ENCODE measurements at places on chromosomes 7 and 10.

DNA sequence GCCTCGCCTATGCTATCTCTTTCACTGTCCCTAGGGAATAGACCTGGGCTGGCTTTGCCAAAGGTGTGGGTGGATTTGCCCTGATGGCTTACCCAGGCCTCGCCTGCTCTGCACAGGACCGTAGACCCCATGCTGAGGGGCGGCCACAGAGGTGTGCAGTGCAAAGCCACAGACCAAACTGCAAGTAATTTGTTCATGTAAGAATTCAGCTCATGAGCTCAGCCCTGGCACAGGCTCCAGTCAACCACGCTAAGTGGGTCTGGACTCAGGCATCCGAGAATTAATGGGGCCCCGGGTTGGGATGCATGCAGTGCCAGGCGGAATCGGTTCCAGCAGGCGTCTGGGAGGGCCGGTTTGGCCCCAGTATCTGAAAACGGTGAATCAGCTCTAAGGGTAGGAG, 445.2 kb downstream of the DNAJB6 start:
- DNase-seq, result no peak

DNA sequence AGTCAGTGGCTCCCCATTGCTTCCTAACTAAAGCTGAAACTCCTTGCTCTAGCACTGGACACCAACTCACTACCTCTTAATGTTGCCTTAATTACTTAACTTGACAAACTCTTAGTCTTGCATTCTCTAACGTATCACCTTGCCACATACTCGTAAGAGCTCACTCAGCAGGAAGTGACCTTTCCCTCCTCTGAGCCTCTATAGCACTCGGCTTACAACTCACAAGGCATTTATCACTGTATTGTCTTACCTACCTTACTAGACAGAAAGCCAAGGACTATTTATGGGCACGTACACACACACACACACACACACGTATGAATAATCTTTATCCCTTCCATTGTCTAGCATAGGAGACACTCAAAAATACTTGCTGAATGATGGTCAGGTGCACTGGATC, 21.2 kb downstream of the CEP41 start:
- DNase-seq, result no peak

DNA sequence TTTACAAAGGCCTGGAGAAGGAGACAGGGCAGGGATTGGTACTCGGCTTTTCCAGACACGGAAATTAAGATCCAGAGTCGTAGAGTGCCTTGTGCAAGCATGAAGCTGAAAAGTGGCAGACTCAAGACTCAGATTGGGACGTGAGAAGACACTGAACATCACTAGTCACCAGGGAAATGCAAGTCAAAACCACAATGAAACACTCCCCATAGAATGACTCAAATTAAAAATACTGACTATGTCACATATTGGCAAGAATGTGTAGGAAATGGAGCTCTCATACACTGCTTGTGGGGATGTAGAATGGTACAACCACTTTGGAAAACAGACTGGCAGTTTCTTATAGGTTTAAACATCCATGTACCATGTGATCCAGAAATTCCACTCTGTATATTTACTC, 472.0 kb downstream of the RPS24 start:
- no peak for DNase-seq

DNA sequence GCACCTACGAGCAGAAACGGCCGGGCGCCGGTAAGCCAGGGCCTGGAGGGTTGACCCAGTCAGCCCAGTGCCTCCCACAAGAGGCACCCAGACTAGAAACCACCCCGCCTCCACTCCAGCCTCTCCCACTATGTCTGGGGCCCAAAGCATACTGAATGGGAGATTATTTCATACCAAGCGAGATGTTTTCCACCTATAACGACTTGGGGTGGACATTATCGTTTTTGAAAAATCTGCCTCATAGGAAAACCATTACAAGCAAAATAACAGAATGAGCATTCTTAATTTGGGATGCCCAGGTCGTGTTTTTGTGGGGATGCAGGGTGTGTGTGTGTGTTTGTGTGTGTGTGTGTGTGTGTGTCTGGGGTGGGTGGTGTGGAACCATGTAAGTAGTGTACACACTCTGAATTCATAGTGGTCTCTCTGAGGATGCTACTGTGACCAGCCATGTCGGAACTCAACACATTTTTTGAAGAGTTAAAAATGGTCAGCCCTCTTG, 1.6 kb downstream of the HOXA6 start:
- no peak for DNase-seq

DNA sequence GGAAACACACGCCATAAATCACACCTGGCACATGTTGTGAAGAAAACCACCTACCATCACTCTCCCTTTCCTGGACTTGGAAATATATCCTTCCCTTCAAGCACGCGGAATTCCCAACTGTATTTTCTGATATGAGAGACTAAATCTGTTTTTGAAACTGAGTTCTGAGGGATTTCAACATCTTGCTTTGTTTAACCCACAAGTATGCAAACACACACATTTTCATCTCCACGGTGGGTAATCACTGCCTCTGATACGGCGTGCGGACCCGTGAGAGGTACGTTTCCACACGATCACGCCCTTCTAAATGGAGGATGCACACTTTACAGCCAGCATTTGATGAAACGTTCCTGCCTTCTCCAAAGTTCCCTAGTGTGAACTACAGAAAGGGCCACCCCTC, 83.4 kb downstream of the ZRANB1 start:
- DNase-seq, result no peak

DNA sequence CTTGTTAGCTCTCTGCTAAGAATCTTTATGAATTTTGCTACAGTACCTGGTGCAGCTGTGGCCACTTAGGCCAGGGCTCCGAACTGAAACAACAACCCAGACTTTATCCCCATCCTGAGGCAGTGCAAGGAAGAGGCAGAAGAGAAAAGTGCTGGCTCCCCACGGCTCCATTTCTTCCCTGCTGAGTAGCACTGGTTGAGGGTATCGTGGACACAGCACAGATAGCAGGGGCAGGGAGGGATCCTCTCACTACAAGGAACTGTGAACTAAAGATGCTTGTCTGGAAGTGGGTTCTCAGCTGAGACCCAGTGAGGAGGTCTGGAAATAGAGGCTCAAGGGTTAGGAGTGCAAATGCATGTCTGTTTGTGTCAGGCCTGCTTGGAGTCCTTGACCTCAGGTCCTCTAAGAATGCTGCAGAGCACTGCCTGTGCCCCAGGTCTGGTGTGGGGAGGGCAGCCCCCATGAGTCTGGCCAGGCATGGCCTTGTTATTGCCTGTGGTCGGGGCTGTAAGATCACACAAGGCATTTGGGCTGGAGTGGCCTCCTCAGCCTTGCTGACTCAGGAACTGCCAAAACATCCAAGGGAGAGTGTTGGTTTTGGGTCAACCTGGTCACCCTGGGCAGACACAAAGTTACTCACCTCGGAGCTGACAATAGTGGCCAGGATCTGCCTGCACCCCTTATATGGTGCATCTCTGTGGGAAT, 58.1 kb downstream of the DMBT1 start:
- DNase-seq, result no peak

DNA sequence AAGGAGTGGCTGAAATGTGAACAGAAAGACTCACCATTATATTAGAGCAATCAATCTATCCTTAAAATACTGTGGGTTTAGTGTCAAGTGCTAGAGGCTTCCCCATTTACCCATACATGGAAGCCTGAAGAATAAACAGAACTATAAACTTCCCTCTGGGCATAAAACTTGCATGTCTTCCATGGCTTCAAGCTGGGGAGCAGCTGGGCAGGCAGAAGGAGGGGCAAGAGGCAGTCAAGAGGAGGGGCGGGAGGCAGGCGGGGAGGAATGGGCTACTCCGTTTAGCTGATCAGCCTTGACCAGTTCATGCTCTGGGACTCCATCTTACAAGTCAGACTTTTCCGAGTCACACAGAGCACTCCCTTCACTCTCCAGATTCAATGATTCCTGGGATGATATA, 3.5 kb upstream of the PRSS1 start:
- no peak for DNase-seq

DNA sequence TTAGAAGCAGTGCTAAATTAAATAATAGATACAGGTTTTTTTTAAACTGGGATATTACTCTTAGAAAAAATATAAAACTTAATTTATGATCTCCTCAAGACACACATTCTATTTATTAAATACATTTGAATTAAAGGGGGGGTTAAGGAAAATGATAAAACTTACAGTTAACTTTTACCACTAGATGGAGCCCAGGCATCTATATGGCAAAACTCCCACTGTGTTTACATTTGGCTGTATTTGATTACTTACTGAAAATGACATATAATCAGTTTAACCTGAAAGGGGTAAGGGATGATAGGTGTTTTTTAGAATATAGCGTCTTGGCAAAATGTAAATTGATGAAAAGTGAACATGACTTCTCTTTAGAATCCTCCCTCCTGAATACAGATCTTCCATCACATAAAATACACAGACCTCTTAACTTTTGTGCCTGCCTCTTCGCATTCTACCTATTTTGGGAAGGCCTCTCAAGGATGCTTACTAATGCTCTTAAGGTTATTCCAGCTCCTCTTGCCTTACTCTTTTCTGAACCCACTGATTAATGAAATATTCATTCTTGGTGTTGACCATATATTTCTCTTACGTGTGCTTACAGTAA, 235.7 kb downstream of the AGMO start:
- DNase-seq, result no peak

GRCh38 chr7:120760050-120760449, 97.9 kb downstream of the TSPAN12 start:
- DNase-seq, result no peak

- no peak for DNase-seq
Measured at GRCh38 chr10:112269266-112269665, 13.9 kb upstream of the TECTB start.

DNA sequence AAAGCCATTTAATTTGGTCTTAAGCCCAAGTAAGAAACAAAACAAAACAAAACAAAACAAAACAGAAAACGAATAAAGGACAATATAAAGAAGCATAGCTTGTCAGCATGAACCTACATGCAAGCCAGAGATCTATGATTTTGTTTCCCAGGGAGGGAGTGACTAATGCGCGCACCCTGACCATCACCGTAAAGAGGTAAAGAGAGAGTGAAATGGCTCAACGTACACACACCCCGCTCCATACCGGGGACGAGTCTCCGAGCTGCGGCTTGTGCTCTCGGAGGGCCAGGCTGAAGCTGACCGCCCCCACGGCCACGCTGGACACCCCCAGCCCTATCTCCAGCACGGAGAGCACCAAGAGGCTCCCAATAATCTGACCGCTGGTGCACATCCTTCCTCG, 1.1 kb downstream of the TMEM196 start:
- peak; percentile 33 for DNase-seq

DNA sequence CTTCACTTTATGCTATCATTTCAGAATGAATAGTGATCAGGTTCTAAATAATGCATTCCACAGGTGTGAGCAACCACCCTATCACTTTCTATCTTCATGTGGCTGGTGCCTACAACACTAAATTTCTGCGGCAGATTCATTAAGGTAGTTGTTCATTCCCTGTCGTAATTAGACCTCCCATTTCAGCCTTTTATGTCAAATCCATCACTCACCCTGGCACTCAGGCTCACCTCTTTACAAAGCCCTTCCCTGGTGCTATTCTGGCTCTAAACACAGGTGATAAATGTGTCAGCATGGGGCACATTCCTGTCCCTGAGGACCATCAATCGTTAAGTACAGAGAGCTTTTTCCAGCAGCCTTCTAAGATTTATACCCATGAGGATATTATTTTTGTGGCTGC, 300.0 kb upstream of the C7orf33 start:
- peak; percentile 7 for DNase-seq

DNA sequence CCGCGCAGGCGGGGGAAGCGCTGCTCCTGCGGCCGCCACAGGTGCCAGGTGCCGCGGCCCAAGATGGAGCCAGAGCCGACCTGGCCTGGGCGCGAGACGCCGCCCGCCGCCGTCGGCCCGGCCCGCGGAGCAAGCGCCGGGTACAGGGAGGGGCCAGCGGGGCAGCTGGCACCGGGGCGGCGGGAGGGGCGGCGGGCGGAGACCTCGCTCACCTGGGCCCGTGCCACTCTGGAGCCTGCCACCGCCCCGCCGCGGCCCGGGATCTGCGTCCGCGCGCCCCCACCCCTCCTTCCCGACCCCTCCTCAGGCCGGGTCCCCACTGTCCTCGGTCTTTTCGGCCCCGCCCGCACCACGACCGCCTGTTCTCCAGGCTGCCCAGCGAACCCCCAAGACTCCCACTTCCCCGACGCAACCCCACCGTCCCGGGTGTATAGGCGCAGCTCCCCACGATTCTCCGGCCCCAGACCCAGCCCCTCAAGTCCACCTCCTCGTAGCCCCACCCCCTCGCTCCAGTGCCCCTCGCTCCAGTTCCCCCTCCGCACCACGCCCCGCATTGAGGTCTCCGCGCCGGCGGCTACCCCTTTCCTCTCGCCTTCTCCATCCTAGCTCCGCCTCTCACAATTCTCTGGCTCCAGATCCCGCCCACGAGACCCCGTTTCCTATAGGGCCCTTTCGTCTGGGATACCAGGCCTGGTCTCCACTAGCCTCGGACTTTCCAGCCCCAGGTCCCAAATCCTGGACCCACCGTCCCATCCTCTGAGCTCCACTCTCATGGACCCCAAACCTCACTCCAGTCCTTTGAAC, at the start of gene GPRIN2:
Gene GPRIN2 (minus strand): TSS at position 144 of the 804 bp plus-strand sequence. CDS start 5,922 bp downstream, outside the sequence.
- DNase-seq, result peak; percentile 71

DNA sequence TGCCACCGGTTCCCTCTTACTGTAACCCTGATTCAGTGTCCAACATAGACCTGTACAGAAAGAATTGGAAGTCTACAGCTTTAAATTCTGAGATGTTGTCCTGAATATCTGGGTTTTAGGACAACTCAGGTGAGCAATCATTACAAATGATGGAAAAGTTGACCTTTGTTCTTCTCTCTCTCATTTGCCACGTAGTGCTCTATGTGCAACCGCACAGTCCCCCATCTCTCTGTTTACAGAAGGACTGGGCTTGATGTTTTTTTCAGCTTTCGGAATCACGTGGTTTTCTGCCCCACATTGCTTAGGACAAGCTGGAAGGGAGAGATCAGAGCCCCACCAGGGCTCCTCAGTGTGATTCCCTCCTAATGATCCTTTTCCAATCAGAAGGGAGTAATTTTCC, 22.2 kb downstream of the NEUROD6 start:
- DNase-seq, result no peak

DNA sequence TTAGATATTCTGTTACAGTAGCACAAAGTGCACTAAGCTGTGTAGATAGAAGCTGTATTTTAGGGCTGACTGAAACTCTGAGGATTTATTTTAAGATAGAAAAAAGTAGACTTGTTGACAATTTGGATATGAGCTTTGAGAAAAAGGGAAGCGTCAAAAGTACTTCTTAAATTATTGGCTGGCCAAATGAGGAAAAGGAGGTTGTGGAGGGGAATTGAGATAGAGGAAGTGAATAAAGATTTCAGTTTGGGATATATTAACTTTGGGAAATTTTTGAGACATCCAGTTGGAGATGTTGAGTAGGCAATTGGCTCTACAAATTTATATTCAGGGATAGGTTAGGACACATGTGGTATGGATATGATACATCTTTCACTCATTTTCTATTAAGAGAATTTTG, 74.0 kb upstream of the CCDC6 start:
- DNase-seq, result no peak
